Left ventricle myocardium superior (tissue), 1 donor: ENCODE measurements at places on chromosomes 6 and 20. TPM values are rescaled to one million over a fixed set of nuclear protein-coding genes. Genes with fewer than 3 reads are reported as not detected.
A peak's percentile ranks its signal among the peaks of the same experiment; 100 is the strongest.

GRCh38 chr6:94670017-94670416 is 907.3 kb upstream of the MANEA start:
- DNase-seq = no peak

DNA sequence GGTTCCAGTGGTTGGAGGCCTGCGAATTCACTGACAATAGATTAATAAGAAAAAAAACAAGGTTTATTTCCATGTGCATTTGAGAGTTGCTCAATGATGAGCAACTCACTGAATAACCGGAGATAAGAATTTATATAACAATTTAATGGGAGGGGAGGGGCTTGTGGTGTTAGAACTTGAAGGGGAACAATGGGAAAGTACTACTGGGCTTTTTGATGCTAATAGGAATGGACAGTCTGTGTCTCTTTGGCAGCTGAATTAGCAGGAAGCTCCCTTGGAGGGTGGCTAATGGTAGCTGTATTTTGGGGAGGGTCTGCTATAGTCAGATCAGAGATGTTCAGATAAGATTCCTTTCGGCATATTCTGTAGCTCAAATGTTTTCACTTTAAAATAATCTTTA is 62.4 kb upstream of the GMDS start:
- DNase-seq = no peak

- no peak for DNase-seq
Measured at GRCh38 chr6:25629198-25629576, 22.8 kb upstream of the SCGN start.

DNA sequence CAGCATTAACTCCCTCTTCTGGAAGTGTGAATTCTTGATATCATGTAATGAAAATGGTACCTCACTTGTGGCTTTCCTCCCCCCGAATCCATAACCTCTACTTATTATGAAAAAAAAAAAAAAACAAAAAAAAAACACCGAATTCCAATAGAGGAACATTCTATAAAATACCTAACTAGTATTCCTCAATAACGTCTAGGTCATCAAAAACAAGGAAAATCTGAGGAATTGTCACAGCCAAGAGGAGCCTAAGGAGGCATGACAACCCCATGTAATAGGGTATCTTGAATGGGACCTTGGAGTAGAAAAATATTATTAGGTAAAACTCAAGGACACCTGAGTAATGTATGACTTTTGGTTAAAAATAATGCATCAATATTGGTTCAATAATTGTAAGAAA is 38.9 kb upstream of the POLR1H start:
- no peak for DNase-seq

DNA sequence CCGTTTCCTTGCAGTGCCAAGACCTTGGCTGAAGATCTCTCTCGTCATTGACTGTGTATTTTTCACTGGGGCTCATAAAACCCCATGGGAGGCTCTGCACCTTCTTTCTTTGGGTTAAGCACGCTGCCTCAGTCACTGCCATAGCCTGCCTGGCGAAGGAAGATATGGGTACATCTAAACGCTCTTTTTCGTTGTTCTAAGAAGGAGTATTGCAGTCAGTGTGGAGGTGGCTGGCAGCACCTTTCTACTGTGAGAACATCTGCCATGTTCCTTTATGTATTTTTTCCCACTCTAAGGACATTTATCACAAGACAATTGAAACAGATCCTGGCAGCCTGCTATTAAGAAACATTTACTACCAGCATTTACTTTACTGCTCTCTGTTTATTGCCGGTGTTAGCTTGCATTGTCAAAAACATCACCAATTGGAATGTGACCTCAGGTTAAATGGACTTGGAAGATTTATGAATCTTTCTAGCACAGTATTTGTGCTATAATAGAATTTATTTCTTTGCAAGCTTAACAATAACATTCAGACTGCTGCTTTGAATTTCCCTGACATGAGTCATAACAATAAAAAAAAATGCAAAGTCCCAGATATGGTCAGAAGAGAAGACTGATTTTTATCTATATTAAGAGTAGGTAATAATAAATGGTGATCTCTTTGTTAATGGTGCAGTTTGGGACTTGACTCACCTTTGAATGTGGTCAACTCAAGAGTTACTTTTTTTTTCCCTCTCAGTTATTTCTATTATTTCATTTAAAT is 62.2 kb upstream of the CLDN20 start:
- no peak for DNase-seq

The MCHR2 gene
- total RNA-seq = not detected

The CASS4 gene
- total RNA-seq = 0.55 TPM

The HLA-DPB1 gene
- total RNA-seq = 41.5 TPM

GRCh38 chr6:5705252-5705651 is 301.5 kb downstream of the NRN1 start:
- DNase-seq = no peak

The ACTR5 gene
- 3.2 TPM for total RNA-seq

The TTBK1 gene
- 0.15 TPM for total RNA-seq

GRCh38 chr6:12548526-12548925 is 168.0 kb upstream of the PHACTR1 start:
- DNase-seq = no peak

GRCh38 chr6:156533872-156534524 is 243.2 kb upstream of the ARID1B start:
- no peak for DNase-seq

DNA sequence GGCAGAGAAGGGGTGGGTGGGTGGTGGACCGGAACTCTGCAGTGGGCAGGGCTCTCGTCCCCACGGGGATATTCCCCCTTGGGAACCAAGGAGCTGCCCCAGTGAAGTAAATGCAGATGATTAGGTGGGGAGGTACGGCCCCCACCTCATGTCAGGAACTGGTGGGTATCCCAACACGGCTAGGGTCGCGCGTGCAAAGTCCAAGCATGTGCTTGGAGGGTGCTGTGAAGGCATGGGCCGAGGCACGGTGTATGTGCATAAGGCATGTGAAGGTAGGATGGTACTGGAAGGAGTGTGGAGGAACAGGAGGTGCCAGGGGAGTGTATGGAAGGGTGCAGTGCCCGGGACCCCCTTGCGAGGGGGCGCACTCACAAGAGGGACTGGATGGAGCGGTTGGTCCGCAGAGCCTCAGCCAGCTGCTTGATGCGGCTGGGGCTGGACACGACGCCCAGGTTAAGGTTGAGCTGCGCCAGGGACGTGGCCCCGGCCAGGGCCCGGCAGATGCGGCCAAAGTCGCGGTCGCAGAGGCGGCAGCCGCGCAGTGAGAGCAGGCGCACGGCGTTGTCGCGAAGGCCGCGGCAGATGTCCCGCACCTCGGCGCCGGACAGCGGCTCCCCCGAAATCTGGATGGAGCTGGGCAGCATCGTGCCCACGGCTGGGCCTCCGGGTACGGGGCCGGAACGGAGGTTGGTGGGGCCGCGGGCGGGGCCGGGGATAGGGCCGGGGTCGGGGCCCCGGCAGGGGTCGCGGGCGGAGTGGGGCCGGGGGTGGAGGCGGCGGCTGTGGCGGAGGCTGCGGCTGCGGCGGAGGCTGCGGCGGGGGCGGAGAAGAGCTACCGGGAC is 783 bp downstream of the LRRC73 start:
- DNase-seq = no peak

DNA sequence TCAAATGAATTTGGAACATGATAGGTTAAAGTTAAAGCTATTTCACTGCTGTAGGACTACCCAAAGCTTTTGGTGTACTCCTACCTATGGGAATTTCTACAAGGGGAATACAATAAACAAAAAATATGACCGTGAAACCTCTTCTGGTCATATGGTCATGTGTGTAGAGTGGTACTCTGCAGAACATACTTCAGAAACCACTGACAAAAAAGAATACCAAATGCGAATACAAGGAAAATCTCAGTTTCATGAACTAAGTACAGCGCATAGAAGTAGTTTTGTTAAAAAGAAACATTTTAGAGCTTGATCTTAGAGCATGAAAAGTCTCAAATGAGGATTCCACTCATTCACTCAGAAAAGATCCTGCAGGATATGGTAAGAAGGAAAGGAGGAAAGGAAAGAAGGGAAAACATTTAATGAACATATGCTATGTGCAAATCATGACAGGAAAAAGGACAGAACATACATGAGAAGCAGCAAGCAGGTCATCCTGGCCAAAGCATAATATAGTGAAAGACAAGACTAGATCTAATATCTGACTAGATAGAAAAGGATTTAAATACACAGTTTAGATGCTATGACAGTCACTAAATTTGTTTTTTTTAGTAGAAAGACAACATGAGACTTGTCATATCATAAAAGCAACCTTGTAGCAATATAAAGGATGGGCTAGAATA is 36.5 kb downstream of the SNX14 start:
- no peak for DNase-seq

GRCh38 chr6:112252571-112253497 is 1.5 kb downstream of the LAMA4 start:
- DNase-seq = no peak

The SLC35F1 gene
- total RNA-seq = 6.7 TPM

DNA sequence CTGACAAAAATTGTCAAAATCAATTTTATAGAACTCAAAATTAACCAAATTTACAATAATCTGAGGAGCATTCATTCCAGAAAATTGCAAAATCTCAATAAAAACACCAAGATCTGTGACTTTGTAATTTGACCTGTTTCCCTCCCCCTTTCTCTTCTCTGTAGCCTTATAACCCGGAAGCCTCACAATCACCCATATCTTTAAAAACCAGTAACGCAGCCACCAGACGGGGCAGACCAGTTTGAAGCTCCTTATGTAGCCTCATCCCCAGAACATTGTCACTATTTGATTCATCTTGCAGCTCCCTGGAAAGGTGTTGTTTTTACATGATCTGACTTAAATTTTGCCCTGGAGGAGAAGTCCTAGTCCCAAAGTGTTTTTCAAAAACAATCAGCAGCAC is 27.5 kb upstream of the TGM6 start:
- no peak for DNase-seq

GRCh38 chr6:43491750-43492661 is 14.6 kb downstream of the TJAP1 start:
- DNase-seq = peak; percentile 90

- no peak for DNase-seq
Measured at GRCh38 chr20:22825076-22825475, 210.0 kb upstream of the SSTR4 start.

DNA sequence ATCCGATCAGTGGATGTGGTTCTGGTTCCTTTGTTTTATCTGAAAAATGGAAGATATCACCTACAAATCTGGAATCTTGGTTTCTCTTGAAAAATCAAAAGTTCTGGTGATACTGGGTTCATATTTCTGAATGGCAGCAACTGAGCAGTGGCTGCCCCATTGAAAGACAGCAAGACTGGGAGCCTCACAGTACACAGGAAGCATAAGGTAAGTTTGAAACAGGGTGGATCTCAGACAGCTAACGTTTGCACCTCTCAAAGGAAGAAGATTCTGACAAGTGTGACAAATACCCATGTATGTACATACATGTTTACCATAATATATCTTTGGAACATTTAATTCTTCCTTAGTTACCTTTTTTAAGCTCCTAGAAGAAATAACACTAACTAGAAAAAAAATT is at the start of gene SAMD3:
Gene SAMD3, minus strand, starts transcription at position 177 of the 400 bp plus-strand sequence. CDS start 7,678 bp downstream, outside the sequence.
- no peak for DNase-seq

GRCh38 chr6:134162932-134163331 is 110.5 kb upstream of the SLC2A12 start:
- DNase-seq = no peak

- DNase-seq = peak; percentile 70
Measured at GRCh38 chr20:10427060-10427692, 6.8 kb downstream of the MKKS start.

DNA sequence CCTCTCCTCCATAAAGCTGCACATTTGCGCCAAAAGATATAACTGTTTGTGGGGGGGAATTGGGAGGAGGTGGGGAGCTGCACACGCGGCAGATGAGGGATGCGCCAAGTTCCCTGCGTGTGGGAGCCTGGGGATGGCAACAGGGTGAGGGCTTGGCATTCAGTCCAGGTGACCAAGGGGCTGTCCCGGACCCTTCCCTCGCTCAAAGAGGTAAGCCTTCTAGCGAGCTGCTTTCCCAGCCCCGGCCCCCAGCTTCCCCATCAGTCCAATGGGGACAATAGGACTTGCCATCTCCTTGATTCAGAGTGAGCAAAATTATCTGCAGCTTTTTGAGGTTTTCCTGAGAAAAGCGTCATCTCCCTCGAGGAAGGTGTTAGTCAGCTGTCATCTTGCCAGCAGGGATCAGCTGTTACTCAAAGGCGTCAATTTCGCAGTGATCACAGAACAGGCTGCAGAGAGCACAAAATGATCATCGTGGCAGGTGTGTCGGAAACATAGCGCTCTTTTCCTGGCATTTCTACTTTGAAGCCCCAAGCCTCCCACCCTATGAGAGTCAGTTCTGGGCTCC is 21.3 kb downstream of the ZNF831 start:
- no peak for DNase-seq

The TNF gene
- total RNA-seq = 0.35 TPM

- no peak for DNase-seq
Measured at GRCh38 chr6:18249271-18249670, 15.1 kb downstream of the DEK start.

- no peak for DNase-seq
Measured at GRCh38 chr6:168916576-168917211, 337.0 kb downstream of the THBS2 start.

DNA sequence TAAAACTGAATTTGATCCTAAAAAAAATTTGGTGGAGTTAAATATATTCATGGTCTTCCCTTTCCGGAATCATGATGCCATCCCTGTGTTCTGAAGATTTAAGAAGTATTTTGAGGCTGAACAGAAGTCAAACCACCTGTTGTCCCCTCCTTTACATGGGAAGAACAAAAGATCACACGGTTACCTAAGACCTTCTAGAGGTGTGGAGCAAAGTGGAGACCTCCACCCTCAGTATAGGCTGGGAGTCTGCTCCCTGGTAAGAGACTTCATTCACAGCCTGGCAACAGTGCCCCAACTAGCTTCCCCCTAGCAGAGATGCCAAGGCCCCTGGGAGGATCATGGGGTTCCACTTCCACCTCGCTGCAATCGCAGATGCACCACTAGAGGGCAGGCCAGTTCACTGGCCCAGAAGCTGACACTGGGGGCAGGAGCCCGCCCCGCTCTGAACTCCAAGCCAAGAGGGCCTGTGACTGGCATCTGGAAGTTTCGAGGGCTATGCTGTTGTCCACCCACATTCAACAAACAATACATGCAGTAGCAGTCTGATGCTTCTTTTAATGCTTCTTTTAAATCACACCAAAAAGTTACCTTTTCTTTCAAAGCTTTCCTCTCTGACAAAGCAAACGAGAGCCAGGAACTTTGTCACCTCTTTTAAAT is 19.5 kb upstream of the UBE2J1 start:
- DNase-seq = peak; percentile 85

GRCh38 chr6:48733581-48733980 is 622.6 kb upstream of the PTCHD4 start:
- DNase-seq = no peak

The OSTM1 gene
- total RNA-seq = 36.6 TPM

GRCh38 chr20:23009636-23010035 is 25.5 kb upstream of the SSTR4 start:
- DNase-seq = no peak

DNA sequence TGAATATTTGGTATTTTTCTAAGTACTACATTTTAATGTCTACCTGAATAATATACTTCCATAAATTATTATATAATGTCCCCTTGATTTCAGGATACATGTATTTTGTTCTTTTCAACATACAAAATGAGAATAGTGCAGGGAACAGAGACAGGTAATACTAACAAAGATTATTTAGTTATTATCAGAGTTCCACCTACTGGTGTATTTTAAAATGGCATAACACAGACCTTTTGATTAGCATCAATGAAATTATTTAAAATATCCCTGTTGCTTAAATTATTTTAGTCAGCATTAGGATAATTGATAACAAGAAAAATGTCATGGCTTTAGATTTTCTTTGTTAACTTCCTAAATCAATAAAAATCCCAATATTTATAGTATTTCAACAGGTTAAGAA is 184.0 kb downstream of the PRDM13 start:
- no peak for DNase-seq
